ENCODE measurements at places on chromosomes 13 and 19.

GRCh38 chr19:3365836-3366752 lies at the start of gene NFIC:
Gene NFIC (plus strand): TSS chr19:3366583. CDS start chr19:3366637, 54 bp downstream.
- peak; percentile 31 for DNase-seq

DNA sequence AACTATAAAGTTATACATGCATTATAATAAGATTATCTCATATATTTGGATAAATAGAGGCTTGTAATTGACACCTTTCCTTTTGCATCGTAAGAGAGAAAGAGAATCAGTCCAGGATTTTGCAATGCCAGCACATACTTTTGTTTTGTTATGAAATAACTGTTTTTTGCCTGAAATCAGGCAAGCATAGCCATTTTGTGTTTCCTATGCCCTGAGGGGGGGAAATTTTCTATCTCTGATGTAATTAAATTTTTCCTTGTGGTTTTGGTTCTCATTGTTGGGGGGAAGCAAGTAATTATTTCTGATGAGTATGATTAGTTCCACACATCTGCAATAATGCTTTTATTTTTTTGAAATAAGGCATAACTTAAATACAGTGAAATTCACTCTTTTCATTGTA lies 229.4 kb downstream of the NDFIP2 start:
- DNase-seq, result no peak

DNA sequence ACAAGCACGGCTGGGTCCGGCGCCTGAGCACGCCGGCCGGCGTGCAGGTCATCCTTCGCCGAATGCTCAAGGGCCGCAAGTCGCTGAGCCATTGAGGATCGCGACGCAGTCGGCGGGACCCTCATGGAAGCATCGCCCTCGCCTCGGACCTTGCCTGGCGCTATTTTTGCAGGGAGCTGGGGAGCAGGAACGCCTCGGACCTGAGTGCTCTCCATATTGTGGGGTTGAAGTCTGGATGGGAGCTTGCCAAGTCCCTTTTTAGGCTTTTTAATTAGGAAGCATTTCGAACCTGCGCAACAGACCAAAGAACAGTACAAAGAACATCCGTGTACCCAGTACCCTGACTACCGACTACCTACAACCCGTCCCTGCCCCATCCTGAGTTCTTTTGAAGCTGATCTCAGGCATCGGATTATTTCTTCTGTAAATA lies 628 bp downstream of the MRPL34 start:
- no peak for DNase-seq

DNA sequence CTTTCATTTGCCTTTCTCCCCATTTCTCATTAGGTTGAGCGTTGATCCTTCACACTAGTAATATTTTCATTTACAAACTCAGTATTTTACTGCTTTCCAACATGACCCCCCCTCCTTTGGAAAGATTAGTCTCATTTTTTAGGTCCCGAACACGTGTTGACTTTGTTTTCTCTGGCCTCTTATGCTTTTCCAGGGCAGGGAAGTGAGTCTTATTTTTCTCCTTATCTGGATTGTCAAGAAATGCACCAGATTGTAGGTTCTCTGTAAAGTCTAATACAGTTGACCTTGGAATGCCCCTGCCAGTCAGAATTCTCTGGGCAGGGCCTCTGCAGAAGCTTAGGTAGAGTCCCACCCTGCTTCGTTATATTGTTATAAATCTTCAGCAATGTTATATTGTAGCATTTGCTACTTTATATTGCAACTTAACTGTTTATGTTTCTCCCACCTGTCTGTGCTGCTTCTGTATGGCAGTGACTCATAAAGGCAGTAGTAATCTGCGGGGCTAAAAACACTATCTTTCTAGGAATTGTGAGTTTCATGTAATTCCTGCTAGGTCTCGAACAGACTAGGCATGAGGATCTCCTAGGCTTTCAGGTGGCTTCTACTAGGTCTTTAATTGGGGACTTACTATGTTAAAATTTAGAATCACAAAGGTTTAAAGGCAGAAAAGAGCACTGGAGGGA lies 2.0 kb downstream of the TDRD3 start:
- peak; percentile 24 for DNase-seq

DNA sequence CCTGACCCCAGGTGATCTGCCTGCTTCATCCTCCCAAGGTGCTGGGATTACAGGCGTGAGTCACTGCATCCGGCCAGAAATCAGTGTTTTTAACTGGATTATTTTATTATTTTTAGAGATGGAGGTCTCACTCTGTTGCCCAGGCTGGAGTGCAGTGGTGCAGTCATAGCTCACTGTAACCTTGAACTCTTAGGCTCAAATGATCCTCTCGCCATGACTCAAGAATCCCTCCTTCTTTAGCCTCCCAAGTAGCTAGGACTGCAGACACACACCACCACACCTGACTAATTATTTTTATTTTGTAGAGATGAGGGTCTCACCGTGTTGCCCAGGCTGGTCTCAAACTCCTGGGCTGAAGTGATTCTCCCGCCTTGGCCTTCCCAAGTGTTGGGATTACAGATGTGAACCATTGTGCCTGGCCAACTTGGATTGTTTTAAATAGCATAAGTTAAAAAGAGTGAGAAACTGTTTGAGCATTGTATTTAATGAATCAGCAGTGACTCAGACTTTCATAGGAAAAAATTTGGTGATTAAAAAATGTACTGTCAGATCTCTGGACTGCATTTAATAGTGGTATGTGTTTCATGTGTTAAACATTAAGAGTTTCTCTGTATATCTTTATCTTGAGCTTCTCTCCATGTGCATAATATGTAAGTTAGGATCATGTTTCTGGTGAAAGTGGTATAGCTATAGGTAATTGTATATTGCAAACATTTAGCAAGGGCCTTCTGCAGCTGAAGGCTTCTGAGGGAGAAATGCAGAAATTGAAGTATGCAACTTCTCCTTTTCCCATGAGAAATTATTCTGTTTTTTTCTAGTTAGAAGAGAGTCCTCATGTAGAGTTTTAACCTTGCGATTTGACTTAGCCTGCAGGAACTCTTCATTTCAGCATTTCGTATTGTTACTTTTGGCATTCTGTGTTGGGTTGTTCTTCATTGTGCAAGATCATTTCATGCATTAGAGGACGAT lies 121.2 kb downstream of the PCCA start:
- DNase-seq, result no peak

DNA sequence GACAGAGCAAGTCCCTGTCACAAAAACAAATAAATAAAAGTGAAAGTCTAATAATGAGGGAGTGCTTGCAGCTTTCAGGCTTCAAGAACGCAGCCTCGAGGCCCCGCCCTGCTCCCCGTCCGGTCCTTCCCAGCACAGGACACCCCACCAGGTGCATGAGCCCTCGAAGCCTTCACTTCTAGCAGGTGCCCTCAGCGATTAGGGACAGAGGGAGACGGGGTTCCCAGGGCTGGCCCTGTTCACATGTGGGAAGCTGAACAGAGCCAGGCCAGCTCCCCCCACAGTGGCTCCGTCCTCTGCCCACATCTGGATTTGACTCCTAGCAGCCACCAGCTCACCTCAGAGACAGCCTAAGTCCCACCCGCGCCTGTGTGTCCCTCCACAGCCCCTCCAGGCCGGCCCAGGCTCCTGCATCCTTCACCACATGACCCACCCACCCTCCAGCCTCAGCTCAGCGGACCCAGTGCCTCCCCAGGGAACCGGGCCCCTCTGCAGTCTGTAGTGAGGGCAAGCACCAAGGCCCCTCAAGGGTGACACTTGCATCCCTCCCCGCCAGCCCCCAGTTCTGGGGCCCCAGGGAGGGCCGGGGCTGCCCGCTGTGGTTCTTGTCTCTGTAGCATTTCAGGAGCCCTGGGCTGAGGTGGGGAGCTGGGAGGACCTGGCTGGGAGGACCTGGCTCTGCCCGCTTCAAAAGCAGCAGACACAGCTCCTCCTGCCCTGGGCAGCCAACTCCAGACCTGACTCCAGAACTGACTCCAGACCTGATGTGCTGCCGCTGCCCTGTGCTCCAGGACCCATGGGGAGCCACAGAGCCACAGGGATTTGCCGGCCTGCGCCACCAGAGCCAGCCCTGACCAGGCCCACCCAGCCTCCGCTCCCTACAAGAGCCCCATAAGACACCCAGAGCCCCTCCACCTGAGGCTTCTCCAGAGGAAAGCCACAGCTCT lies 27.2 kb downstream of the GPX4 start:
- peak; percentile 55 for DNase-seq

DNA sequence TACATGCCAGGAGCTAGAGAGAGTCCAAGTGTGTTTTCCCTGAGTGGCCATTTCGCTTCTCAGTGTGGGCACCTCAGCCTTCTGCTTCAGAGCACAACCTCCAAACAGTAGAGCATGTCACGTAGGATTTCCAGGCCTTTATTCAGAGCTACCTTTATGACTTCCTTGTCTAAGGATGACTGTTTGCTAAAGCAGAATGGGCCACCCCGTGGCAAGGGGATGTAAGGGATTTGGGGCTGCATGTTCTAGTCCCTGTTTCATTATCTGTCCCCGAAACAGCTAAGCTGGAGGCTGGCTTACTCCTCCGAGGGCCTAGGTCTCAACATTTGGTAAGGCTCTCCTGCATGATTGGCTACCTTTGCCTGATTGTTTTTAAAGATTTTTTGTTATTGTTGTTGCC lies 6.0 kb downstream of the RNASEH2B start:
- DNase-seq, result peak; percentile 27

DNA sequence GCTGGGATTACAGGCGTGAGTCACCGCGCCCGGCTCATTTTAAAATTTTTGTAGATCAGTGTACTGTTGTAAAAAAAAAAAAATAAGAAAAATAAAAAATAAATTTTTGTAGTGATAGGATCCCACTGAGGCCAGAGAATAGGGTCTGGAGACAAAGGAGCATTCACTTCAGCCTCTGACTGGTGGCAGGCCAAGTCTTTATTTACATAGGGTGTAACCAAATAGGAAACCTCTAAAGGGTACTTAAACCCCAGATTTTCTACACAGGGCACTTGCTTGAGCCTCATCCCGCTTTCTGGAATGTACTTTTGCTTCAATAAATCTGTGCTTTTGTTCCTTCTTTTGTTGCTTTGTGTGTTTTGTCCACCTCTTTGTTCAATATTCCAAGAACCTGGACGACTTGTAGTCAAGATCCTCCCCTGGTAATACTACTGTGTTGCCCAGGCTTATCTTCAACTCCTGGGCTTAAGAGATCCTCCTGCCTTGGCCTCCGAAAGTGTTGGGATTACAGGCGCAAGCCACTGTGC lies 2.1 kb upstream of the PDCD2L start:
- DNase-seq, result no peak

DNA sequence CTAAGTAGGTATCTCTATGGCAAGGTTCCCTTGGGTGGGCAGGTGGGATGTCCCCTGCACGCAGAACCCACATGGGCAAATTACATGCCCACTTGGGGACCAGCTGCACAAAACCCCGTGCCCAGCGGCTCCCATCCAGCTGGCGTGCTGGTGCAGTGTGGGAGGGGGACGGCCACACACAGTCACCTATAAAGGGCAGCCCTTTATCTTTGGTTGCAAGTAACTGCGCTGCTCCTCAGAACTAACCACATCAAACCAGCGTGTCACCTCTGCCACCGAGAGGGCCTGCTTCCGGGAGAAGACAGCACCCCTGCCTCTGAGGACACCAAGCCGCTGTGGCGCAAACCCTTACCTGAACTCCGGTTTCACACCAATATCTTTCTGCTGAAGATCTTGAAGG lies 32.2 kb downstream of the ANKRD27 start:
- peak; percentile 63 for DNase-seq

DNA sequence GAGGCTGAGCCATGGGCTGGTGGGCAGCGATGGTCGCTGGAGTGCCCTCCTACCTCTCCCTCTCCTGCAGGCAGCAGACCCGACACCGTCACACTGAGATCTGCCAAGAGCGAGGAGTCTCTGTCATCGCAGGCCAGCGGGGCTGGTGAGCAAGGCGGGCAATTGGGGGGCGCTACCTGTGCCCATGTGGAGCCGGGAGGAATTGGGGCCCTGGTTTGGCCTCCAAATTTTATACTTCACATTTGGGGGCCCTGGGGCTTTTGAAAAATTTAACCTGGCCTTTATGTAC lies 9.9 kb downstream of the ARHGAP33 start:
- DNase-seq, result no peak

GRCh38 chr19:48500830-48501493 lies 10.7 kb downstream of the LMTK3 start:
- no peak for DNase-seq

- DNase-seq, result no peak
These were observed 26.8 kb downstream of the IL12RB1 start for GRCh38 chr19:18059902-18060301.

- DNase-seq, result no peak
These were observed 85.2 kb downstream of the LMO7 start for GRCh38 chr13:75721307-75721706.

- DNase-seq, result no peak
These were observed 498.1 kb downstream of the COG6 start for GRCh38 chr13:40153516-40153915.

DNA sequence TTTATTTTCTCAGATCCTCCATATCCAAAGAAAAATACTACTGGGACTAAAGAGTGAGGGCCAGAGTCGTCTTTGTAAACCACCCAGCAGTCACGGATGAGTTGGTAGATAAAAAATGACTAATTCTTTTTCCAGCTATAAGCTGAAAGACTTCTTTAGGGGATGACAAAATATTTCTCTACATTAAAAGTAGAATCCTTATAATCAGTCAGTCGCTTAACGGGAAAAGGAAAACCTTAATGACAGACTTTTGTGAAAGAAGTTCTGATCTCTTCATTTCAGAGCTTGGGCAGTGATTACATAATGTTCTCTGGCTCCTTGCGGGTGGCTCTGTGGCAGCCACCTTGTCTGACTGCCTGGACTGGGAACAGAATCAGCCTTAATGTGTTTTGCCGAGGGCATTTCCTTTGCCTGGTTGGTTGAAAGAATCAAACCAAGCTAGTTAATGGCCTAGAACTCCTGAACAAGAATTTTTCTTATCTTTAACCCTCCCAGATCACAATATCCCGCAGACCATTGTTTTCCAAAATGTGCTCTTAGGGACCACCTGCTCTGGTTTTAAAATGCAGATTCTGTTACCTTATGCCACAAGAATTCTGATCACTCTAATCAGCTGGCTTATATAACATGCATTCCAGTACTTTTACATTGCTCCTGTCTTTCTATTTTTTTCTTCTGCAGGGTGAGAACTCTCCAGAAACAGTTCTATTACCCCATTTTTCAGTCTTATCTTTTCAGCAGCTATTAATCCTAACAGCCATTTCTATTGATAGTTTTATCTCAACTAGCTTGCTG lies 2.5 kb downstream of the ITM2B start:
- DNase-seq, result peak; percentile 11

- DNase-seq, result no peak
These were observed 246.1 kb upstream of the MIR17HG start for GRCh38 chr13:91101381-91101780.

- no peak for DNase-seq
These were observed 222.0 kb downstream of the PCDH9 start for GRCh38 chr13:67008075-67008668.

DNA sequence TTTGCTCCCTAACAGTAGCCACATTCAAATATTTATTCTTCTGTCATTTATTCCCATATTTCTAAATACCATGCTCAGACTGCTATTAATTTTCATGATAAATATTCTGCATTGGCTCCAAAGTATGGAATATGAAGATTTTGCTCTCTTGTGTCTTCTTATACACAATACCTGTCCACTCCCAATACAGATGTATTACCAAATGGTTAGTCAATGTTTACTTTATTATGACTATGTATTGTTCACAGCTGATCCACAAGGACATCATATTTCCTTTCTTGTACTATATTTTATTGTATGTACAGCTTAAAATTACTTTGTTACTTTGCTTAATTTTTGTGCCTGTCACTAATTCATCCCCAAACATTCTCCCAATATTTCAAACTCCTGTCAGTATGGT lies 322.3 kb downstream of the OXGR1 start:
- no peak for DNase-seq

- no peak for DNase-seq
These were observed 39.7 kb downstream of the SOX1 start for GRCh38 chr13:112106478-112107141.

GRCh38 chr19:16216744-16217670 lies 19.3 kb downstream of the AP1M1 start:
- DNase-seq, result no peak

Data from activated CD4-positive, alpha-beta T cell treated with anti-CD3 and anti-CD28 coated beads, Interleukin-2, amount 50 U/mL, for 16 hours (primary cell).